ENCODE measurements at places on chromosomes 13 and 19.

GRCh38 chr19:45469132-45469944, 1.5 kb downstream of the FOSB start:
- no peaks in the 10 kb centered on the region for H3K4me1 ChIP-seq
- H3K27ac ChIP-seq: peak overlapping the region; percentile 91
- H3K36me3 ChIP-seq: no peaks in the 10 kb centered on the region
- H3K27me3 ChIP-seq: no peaks in the 10 kb centered on the region
- peak; percentile 98 for DNase-seq

DNA sequence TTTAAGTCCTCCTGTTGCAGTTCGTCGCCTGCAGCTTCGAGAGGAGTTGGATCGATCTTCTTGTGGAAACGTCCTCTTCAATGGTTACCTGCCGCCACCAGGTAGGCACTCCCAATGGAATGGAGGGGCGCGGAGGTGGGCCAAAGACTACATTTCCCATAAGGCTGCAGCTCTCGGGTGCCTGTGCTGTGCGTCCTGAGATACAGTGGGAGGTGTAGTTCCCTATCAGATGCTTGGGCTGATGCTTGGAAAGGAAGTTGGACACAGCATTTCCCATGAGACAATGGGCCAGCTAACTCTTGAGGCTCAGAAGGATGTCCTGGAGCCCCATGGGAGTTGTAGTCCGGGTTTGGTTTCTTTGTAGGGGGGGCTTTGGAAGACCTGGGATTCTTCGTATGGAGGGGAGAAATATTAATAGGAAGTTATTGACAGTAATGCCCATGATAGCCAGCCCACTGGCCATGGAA, 1.8 kb downstream of the SHKBP1 start:
- peak; percentile 73 for DNase-seq
- no peak overlapping the region for H3K4me3 ChIP-seq
- H3K4me1 ChIP-seq: peaks cover 4% of the 10 kb centered on the region

DNA sequence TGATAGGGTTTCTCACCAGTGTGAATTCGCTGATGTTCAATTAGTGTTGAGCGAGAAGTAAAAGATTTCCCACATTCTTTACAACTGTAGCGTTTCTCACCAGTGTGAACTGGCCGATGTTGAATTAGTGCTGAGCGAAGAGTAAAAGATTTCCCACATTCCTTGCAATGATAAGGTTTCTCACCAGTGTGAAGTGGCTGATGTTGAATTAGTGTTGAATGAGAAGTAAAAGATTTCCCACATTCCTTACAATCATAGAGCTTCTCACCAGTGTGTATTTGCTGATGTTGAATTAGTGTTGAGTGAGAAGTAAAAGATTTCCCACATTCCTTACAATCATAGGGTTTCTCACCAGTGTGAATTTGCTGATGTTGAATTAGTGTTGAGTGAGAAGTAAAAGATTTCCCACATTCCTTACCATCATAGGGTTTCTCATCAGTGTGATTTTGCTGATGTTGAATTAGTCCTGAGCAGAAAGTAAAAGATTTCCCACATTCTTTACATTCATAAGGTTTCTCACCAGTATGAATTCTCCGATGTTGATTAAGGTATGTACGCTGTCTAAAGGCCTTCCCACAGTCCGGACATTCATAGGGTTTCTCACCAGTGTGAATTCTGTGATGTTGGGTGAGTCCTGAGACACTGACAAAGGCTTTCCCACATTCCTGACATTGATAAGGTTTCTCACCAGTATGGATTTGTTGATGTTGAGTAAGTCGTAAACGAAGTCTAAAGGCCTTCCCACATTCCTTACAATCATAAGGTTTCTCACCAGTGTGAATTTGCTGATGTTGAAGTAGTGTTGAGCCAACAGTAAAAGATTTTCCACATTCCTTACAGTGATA, 24.0 kb downstream of the ZNF850 start:
- peaks cover 56% of the 10 kb centered on the region for H3K36me3 ChIP-seq
- H3K27ac ChIP-seq: no peak overlapping the region
- no peak overlapping the region for H3K4me3 ChIP-seq
- no peak for DNase-seq

DNA sequence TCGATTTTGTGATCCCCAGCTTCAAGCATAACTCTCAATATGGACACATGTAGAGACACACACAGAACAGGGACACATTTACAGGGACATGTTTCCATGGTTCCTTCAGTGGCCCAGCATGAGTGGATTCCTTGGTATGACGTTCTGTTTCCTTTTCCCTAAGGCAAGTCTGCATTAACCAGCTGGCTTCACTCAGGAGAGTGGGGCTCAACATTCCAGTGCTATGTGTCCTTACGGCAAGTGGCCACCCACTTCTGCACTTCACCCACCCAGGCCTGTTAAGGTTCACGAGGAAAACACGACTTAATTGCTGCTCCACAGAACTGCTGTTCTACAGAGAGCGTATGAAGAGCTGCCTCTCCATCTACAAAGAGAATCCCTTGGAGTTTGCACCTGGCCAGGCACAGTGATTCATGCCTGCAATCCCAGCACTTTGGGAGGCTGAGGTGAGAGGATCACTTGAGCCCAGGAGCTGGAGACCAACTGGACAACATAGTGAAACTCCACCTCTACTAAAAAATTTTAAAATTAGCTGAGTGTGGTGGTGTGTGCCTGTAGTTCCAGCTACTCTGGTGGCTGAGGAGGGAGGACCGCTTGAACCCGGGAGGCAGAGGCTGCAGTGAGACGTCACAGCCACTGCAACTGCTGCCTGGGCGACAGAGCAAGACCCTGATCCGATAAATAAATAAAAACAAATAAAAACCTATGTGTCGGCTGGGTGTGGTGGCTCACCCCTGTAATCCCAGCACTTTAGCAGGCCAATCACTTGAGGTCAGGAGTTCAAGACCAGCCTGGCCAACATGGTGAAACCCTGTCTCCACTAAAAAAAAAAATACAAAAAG, 32.5 kb downstream of the BRD4 start:
- H3K36me3 ChIP-seq: peaks cover 12% of the 10 kb centered on the region
- H3K27ac ChIP-seq: peak overlapping the region; percentile 92
- DNase-seq: no peak
- peaks cover 70% of the 10 kb centered on the region for H3K4me1 ChIP-seq

GRCh38 chr13:91247768-91248167, 99.7 kb upstream of the MIR17HG start:
- no peaks in the 10 kb centered on the region for H3K4me1 ChIP-seq
- DNase-seq: peak; percentile 6
- no peak overlapping the region for H3K27ac ChIP-seq
- H3K27me3 ChIP-seq: peaks cover 94% of the 10 kb centered on the region

DNA sequence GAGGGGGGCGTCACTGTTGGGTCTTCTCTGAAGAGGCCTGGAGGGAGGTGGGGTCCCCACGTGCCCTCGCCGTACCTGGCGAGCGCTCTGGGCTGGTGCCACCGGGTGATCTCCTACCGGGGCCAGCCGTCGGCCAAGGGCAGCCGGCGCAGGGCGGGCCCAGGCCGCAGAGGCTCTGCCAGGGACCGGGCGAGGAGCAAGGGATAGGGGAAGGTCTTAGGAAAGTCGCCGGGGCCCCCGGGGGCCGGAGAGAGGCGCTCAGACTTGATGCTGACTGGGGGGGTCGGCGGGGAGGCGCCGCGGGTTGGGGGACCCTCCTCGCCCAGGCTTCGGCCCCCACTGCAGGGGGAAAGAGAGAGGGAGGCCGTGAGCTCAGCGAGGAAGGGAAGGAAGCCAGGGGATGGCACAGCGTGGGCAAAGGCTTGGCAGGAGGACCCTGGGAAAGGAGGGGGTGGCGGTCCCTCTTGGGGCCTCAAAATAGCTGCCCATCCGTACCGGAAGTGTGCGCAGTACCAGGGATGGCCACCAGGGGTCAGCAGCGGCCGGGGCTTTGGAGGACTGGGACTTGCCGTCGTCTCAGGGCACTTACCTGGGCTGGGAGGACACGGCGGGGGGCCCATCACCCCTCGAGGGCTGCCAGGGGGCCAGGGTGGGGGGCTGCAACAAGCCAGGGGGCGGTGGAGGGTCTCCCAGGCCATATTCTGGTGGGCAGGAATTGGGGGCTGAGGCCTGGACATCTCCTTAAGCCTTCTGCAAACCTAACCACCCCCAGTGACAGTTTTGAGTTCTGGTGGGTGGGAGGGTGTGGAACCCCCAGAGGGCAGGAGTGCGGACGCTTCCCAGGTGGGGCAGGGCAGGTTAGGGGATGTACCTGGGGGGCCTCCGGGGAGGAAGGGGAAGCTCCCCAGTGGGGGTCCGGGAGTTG, 7.7 kb upstream of the TMEM161A start:
- no peaks in the 10 kb centered on the region for H3K4me1 ChIP-seq
- H3K27ac ChIP-seq: peak overlapping the region; percentile 72
- no peaks in the 10 kb centered on the region for H3K27me3 ChIP-seq
- peak overlapping the region; percentile 29 for H3K4me3 ChIP-seq
- DNase-seq: peak; percentile 83

DNA sequence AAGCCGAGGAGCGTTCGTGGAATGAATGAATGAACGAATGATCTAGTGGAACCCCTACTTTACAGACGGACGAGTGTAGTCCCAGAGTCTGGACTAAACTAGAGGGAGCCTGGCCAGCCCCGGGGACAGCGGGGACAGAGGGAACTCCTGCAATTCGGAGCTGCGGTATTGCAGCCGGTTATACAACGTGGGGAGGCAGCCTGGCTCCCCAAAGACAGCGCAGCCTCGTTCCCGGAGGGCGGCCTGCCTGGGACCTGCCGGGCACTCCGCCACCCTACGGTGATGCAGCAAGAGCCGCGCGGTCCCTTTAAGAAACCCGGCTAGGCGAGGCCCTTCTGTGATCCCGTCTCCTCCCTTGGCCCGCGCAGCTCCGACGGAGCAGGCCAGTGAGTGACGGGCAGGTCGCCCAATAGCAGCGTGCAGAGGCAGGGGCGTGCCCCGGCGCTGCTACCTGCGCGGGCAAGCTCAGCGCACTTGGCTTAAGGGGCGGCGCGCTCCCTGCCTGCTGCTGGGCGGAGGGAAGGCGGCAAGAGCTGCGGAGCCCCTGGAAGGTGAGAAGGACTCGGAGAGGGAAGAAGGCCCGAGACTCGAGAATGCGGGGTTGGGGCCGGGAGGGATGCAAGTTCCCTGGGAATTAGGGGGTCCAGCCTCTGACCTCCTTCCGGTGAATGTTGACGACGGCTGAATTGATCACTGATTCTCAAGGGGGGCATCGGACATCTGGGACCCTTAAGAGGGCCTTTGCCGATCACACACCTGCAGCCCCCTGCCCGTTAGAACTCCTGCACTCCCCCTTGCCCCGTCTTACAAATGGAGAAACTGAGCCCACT, at the start of gene ABCA7:
TSS of gene ABCA7 (plus strand) at position 462 of the 830 bp plus-strand sequence. CDS start 1,255 bp downstream, outside the sequence.
- H3K4me3 ChIP-seq: peak within 1 kb of the TSS; percentile 54
- peak within 1 kb of the TSS; percentile 47 for H3K27ac ChIP-seq
- no peaks in the 10 kb centered on the region for H3K27me3 ChIP-seq
- H3K4me1 ChIP-seq: peaks cover 31% of the 10 kb centered on the region
- peaks cover 11% of the 10 kb centered on the region for H3K36me3 ChIP-seq
- DNase-seq: peak; percentile 98

- H3K4me3 ChIP-seq: no peak overlapping the region
- H3K36me3 ChIP-seq: no peaks in the 10 kb centered on the region
- H3K27ac ChIP-seq: no peak overlapping the region
- H3K4me1 ChIP-seq: peaks cover 12% of the 10 kb centered on the region
- no peaks in the 10 kb centered on the region for H3K27me3 ChIP-seq
- no peak for DNase-seq
Observed at GRCh38 chr13:59061621-59062020, 1102.1 kb downstream of the DIAPH3 start.

- no peaks in the 10 kb centered on the region for H3K36me3 ChIP-seq
- no peaks in the 10 kb centered on the region for H3K27me3 ChIP-seq
- no peak overlapping the region for H3K27ac ChIP-seq
- no peaks in the 10 kb centered on the region for H3K4me1 ChIP-seq
- DNase-seq: no peak
Observed at GRCh38 chr13:35499196-35499662, 22.7 kb upstream of the MAB21L1 start.

DNA sequence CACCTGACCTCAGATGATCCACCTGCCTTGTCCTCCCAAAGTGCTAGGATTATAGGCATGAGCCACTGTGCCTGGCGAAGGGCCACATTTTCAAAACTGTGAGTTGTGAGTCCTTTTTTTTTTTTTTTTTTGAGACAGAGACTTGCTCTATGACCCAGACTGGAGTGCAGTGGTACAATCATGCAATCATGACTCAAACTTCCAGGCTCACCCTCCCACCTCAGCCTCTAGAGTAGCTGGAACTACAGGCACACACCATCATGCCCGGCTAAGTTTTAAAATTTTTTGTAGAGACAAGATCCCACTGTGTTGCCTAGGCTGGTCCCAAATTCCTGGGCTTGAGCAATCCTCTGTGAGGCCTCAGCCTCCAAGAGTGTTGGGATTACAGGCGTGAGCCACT, 3.8 kb upstream of the MYPOP start:
- no peaks in the 10 kb centered on the region for H3K27me3 ChIP-seq
- no peaks in the 10 kb centered on the region for H3K36me3 ChIP-seq

DNA sequence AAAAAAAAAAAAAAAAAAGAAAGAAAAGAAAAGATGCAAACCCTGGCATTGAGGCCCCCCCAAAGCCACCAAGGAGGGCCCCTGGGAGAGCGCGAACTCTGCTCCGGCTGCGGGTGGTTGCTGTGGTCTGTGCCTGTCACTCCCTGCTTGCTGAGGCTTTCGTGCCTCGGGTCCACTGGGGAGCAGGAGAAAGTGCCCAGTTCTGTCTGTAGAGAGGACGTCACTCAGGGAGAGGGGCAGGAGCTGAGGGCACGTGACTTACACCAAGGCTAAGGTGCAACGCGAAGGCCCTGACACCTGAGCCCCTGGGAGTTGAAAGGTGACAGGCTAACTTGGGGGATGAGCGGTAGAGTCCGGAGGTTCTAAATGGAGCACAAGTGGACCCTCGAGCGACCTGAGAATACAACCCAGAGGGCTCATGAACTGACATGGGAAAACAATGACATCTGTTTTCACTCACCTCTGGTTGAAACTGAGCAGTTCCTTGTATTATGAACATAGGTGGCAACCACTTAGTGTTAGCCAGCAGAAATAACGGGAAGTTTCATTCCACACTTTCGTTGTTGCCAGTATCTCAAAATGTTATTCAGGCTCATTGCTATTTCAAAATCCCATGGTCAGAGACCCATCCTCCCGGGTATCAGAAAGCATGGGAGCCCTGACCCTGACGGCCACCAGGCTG, 69.2 kb upstream of the TM9SF2 start:
- no peak overlapping the region for H3K27ac ChIP-seq
- no peaks in the 10 kb centered on the region for H3K36me3 ChIP-seq
- no peak overlapping the region for H3K4me3 ChIP-seq
- DNase-seq: no peak
- no peaks in the 10 kb centered on the region for H3K4me1 ChIP-seq

GRCh38 chr19:18751571-18751970, 39.5 kb downstream of the COMP start:
- H3K27ac ChIP-seq: no peak overlapping the region
- no peaks in the 10 kb centered on the region for H3K4me1 ChIP-seq
- no peak for DNase-seq

DNA sequence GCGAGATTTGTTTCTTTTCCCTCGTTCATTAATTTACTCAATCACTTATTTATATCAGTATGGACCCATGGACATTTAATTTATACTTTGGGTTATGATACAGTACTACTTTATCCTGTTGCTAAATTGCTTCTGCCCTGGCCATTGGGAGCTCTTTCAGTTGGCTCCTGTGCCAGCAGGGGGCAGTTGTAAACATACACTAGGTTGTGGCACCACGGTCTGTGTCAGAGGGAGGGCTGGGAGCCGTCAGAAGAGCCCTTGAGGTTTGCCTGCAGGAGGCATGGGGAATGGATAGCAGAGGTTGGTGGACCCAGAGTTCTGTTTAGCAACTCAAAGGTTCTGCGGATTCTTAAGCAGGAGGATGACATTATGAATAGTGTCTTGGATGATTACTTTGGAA, 94.3 kb downstream of the ERCC5 start:
- peaks cover 5% of the 10 kb centered on the region for H3K27me3 ChIP-seq
- H3K27ac ChIP-seq: no peak overlapping the region
- H3K4me1 ChIP-seq: no peaks in the 10 kb centered on the region
- H3K36me3 ChIP-seq: no peaks in the 10 kb centered on the region
